ENCODE measurements at places on chromosomes 12 and 14.

GRCh38 chr12:105983622-105984320 lies 155.0 kb downstream of the NUAK1 start:
- DNase-seq, result peak; percentile 90

DNA sequence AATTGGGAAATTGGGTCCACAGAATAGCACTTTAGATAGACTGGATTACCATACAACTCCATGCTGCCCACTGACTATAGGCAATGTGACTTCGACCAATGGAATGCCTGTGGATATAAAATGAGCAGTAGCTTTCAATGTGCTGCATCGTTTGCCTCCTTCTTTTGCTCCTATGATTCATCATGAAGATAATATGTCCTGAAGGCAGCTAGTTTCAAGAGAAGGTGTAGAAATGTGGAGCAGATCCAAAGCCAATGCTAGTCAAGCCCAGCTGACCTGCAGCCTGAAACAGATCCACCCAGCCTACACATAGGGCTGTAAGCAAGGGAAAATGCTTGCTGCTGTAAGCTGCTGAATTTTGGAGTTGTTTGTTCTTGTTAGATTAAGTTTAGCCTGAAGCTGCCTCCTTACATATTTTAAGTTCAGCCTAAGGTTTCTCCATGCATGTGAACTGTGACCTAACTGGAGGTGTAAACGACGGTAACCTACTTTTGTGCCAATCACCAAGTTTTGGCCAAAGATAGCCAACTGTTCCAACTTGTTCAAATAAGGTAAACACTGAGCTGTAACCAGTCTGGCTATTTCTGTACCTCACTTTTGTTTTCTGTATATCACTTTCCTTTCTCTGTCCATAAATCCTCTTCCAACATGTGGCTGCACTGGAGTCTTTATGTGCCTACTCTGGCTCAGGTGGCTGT lies 169.1 kb upstream of the AVPR1A start:
- DNase-seq, result no peak

- no peak for DNase-seq
These were observed 101.3 kb downstream of the PTPRB start for GRCh38 chr12:70535896-70536374.

DNA sequence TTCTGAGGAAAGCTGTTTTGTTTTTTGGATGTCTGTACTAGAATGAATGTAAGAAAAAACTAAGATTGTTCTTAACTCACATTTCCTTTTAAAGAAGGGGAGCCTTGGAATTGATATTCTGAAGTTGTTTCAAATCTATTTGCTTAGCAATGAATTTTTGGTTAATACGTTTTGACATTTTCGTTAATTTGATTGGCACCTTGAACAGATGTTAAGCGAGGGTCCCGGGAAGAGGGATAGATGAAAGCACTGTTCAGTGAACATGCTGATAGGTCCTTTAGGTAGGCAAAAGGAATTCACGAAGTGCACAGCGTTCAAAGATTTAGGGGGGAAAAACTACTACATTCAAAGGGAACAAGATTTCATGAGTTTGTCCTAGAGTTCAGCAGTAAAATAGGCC lies 1.7 kb downstream of the SLC39A9 start:
- no peak for DNase-seq

GRCh38 chr14:73008501-73008900 lies 18.4 kb downstream of the ZFYVE1 start:
- DNase-seq, result peak; percentile 90

DNA sequence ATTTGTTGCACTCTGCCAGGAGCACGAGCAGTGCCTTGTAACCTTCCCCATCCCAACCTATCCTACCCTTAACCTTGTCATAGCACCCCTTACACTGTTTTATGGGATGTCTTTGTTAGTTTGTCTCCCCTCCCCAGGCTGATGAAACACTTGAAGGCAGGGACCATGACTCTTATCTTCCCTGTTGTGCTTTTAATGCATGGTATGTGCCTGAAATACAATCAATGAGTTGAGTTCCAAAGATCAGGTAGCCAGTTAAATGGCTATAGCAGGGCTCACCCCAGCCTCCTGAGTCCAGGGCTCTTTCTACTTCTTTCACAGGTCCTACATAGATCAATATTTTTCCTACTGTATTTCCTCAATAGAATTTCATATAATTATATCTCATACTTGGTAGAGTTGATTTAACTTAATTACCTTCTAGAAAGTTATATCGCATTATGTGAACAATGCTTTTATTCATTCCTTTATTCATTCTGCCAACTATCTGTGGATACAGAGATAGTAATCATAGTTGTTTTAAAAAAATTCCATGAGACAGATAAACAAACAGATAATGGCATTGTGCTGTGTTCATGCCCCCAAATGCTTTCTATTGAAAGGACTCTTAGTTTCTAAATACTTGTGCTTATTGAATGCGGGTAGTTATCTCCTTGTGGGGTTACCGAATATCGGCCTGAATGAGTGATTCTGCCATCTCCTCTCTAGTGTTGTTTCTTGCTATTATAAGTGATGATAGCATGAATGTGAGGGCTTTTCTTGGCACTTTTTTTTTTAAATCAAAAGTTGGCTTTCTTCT lies 347.4 kb downstream of the NPAS3 start:
- no peak for DNase-seq

DNA sequence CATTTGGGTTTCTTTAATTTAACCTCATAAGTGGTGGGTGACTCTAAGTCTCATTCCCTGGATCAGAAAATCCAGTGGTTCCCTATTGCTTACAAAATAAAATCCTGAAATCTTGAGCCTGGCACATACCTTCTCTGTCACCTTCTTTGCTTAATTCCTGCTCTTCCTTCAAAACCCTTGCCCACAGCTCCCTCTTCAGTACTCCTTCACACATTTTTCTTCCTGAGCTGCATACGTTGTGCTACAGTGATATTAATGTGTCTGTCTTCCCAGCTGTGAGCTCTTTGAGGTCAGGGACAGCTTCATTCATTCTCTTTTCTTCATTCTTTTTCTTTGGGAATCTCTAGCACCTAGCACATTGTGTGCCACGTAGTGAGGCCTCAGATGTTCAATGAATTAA lies 9.5 kb downstream of the TSPAN11 start:
- DNase-seq, result no peak

DNA sequence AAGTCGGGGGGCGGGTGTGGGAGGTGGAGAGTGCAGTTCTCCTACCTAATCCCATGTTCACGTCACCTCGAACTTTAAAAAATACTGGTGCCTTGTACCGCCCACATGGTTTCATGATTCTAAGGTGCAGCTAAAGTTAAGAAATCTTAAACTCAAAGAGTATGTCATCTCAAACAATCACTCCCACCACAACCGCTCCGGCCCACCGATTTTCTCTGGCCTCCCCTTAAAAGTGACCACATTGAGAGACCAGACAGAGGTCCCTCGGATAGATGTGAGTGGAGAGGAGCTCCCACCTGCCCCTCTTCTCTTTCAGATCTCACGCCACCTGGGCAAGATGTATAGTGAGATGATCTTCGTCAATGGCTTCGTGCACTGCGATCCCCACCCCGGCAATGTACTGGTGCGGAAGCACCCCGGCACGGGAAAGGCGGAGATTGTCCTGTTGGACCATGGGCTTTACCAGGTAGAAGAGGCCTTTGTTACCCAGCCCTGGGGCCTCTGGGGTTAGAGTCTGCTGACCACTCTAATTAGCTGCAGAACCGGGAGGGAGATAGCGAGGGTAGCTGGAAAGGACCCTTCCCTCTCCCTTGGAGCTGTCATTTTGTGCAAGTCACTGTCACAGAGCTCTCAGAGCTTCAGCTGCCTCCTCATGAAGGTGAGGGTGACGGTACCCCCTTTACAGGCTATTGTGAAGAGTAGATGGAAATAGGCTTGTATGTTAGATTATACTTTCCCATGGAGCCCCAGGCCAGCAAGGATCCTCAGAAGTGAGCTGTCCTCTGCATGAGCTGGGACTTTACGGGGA lies 124.4 kb downstream of the ADCK1 start:
- DNase-seq, result no peak

GRCh38 chr12:25156061-25156460 lies 38.9 kb downstream of the DNAI7 start:
- DNase-seq, result no peak

- no peak for DNase-seq
These were observed 9.7 kb downstream of the NFATC4 start for GRCh38 chr14:24377657-24378056.

- DNase-seq, result no peak
These were observed 51.9 kb downstream of the DAAM1 start for GRCh38 chr14:59240356-59240755.

GRCh38 chr14:77024171-77024691 lies 4.3 kb downstream of the IRF2BPL start:
- DNase-seq, result no peak

- no peak for DNase-seq
These were observed 36.9 kb upstream of the APPL2 start for GRCh38 chr12:105272814-105273416.

GRCh38 chr14:99512571-99513182 lies 31.5 kb downstream of the CCNK start:
- DNase-seq, result no peak

DNA sequence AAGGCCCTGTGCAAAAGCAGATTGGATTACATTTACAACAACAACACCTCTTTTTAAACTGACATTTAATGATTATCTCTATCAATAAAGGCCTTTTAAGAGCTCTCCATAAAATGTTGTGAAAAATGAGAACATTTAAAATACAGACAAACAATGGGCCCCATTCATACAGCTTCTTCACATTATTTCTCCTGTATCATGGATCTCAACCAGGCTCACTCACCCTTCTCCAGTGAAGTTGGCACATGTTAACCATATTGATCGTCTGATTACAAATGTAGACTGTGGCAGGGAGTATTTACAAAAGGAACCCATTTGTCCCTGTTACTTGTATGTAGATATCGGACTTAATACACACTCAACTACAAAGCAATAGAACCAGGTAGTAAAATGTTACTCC lies 220.2 kb upstream of the BTG1 start:
- DNase-seq, result no peak

DNA sequence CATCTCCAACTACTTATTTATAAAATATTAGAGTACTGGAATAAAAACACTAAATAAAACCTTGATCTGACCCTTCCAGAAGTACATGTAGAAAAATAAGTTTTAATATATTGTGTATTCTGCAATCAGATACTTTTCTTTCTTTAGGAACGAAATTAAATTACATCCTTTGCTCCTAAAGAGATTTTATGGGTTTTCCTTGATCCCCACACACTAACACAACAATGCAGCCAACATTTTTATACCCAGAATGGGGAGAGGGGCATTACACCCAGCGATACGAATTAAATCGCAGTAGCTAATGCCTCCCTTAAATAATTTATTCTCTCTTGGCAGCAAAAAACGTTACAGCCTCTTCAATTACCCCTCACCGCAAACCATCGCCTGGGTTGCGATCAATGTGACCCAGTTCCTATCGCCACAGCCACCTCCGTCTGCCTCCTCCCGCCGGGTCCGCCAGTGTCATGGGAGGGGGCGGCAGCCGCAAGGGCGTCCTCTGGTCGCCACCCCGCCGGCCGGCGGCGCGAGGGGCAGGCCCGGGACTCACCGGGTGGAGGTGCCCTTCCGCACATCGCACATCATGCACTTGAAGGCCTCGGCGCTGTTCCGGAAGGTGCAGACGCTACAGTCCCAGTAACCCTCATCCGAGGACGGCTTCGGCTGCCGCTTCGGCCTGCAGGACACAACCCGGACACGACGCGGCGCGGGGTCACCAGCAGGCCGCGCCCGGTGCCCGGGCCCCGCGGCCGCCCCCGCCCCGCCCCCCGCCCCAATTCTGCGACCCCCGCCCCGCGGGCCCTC lies 796 bp downstream of the YAF2 start:
- peak; percentile 78 for DNase-seq

Data from fibroblast of skin of scalp (primary cell).